Germinal center (tissue), 1 donor: ENCODE measurements at places on chromosomes 1 and 21.

DNA sequence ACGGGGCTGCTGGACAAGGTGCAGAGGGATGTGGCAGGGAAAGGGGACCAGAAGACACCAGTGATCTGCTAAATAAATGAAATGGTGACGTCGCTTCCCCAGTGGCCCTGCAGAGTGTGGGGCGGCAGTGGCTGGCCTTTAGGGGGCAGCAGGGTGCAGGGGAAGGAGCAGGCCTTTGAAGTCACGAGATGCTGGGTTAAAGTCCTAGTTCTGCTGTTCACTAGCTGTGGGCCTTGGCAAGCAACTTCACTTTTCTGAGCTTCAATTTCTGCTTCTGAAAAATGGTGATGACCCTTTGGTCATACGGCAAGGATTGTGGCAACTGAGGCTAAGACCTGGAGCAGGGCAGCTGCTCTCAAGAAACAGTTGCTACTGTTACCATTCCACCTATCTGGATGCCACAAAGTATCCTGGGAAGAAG, 9.2 kb upstream of the GALE start:
- DNase-seq: peak; percentile 88

DNA sequence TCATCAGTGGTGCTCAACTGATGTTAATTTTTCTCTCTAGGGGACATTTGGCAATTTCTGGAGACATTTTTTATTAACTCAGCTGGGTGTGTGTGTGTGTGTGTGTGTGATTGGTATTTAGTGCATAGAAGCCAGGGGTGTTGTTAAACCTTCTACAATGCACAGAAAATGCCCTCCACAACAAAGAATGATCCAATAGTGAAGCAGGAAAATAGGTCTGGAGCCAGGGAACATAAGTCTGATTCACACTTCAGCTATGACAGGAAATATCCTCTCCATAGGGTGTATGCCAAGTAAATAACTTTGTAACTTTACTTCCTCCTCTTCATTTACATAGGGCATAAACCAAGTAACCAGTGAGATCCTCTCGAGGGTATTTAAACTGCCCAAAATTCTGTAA, 25.1 kb upstream of the TMEM61 start:
- no peak for DNase-seq

GRCh38 chr1:160708801-160709200, 2.8 kb downstream of the CD48 start:
- DNase-seq: no peak

- DNase-seq: no peak
These were observed 149.8 kb upstream of the PALMD start for GRCh38 chr1:99496067-99496466.

GRCh38 chr1:29171089-29171488, 10.6 kb downstream of the SRSF4 start:
- no peak for DNase-seq

- DNase-seq: no peak
These were observed 105.7 kb upstream of the TLR5 start for GRCh38 chr1:223248770-223249140.

GRCh38 chr1:38733761-38734160, 125.8 kb downstream of the RRAGC start:
- no peak for DNase-seq

DNA sequence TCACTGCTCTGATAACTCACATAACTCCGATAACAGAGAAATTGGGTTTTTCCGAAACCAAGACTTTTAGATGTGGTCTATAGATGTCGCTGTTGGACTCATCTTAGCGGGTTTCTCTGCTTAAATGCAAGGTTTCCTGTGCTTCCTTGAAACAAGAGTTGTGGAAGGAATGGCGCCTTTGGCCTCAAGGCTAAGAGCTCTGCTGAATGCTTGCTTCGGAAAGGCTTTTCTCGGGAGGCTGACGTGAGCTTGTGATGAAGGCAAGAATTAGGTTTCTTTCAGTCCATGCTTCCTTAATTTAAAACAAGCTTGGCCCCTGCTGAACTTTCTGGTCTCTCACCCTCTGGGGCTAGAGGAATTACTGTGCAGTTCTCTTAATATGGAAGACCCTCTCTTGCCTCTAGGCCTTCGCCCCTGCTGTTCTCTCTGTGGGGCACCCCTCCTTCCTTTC, 113.5 kb downstream of the MAP3K21 start:
- DNase-seq: peak; percentile 13
